Thoracic aorta (tissue), 2 donors: ENCODE measurements at places on chromosomes 12 and 14.

GRCh38 chr12:104407922-104408321 lies 48.8 kb upstream of the CHST11 start:
- DNase-seq = no peak

DNA sequence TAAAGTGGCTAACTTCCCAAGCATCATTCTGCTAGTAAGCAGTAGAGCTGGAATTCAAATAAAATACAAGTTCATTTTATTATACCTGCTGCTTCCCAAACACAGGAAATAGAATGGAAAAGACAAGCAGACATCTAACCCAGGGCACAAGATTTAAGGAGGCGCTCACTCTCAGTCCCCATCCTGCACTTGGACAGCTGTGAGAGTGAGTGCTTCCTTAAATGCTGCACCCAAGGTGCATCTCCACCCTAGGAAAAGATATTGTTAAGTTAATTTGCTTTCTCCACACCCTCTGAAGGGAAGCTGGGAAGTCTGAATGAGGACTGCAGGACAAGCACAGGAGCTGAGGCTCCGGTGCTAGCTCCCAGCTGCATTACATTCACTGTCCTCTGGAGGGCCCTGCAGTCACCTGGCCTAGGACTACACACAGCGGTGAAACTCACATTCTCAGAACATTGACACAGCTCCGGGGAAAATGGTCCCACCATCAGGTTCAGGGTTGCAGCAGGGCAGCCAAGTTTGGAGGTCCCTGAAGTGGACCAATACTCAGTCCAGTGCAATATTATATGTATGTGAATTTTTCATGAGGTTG lies 14.2 kb downstream of the HEBP1 start:
- DNase-seq = no peak

GRCh38 chr12:55908726-55909512 lies 18.8 kb downstream of the PYM1 start:
- no peak for DNase-seq

DNA sequence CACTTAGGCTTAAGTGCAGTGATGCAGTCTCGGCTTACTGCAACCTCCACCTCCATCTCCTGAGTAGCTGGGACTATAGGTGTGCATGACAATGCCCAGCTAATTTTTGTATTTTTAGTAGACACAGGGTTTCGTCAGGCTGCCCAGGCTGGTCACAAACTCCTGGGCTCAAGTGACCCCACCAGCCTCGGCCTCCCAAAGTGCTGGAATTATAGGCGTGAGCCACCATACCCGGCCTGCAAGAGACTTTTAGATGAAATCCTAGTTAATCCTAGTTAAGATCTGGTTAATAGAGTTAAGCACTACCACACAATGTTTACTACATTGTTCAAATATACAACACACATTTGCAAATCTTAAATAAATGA lies 196.5 kb upstream of the AMIGO2 start:
- DNase-seq = no peak

- DNase-seq = no peak
Observed at GRCh38 chr14:103836976-103837725, 10.2 kb downstream of the PPP1R13B start.

DNA sequence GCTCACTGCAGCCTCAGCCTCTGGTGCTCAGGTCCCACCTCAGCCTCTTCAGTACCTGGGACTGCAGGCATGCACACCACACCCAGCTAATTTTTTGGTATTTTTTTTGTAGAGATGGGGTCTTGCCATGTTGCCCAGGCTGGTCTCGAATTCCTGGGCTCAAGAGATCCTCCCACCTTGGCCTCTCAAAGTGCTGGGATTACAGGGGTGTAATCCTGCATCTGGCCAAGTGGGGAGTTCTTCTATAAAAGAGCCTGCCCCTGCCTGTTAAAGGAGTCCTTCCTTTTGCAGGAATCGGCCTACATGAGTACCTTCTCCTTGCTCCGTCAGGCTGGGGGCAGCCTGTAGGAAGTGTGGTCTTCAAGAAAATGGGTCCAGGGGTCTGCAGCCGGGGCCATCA lies 54.1 kb upstream of the RASSF3 start:
- DNase-seq = no peak

DNA sequence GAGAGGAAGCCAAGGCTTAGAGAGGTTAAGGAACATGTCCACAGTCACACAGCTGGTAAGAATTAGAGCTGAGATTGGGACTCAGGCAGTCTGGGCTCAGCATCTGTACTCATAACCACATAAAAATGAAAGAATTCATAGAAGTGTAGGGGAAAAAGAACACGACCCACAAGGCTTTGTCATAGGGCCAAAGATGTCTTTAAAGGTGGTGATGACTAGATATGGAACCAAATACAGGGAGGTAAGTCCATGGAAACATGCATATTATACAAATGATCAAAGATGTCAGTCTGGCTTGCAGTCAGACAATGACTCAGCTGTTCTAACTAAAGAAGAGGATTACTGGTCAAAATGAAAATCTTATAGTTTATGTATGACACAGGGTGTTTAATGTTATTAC lies 7.2 kb upstream of the SSPN start:
- DNase-seq = no peak

DNA sequence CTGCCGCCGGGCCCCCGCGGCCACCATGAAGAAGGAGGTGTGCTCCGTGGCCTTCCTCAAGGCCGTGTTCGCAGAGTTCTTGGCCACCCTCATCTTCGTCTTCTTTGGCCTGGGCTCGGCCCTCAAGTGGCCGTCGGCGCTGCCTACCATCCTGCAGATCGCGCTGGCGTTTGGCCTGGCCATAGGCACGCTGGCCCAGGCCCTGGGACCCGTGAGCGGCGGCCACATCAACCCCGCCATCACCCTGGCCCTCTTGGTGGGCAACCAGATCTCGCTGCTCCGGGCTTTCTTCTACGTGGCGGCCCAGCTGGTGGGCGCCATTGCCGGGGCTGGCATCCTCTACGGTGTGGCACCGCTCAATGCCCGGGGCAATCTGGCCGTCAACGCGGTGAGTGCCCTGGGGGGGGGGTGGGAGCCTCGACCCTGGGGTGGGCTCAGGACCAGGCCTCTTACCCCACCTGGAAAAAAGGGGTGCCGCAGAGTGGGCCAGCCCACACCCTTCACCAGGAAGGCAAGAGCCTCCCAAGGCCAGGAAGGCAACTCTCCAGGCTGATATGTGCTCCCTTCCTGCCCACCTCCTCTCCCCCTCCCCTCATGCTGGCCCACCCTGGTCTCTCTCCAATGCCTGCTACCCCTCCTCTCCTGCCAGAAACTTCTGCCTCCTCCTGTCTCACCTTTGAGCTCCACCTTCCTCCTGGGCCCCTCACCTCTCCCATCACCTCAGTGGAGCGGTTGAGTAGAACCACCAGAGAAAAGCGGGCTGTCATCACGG lies 507 bp downstream of the AQP5 start:
- no peak for DNase-seq

- peak; percentile 71 for DNase-seq
Observed at GRCh38 chr14:104735830-104736642, 12.0 kb downstream of the ADSS1 start.

GRCh38 chr12:112025808-112026375 lies 12.7 kb downstream of the ERP29 start:
- no peak for DNase-seq

DNA sequence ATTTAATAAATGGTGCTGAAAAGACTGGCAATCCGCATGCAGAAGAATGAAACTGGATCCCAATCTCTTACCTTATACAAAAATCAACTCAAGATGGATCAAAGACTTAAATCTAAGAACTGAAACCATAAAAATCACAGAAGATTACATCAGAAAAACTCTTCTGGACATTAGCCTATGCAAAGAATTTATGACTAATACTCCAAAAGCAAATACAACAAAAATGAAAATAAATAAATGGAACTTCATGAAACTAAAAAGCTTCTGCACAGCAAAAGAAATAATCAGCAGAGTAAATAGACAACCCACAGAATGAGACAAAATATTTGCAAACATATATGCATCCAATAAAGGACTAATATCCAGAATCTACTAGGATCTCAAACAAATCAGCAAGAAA lies 14.3 kb upstream of the CLEC1A start:
- no peak for DNase-seq

DNA sequence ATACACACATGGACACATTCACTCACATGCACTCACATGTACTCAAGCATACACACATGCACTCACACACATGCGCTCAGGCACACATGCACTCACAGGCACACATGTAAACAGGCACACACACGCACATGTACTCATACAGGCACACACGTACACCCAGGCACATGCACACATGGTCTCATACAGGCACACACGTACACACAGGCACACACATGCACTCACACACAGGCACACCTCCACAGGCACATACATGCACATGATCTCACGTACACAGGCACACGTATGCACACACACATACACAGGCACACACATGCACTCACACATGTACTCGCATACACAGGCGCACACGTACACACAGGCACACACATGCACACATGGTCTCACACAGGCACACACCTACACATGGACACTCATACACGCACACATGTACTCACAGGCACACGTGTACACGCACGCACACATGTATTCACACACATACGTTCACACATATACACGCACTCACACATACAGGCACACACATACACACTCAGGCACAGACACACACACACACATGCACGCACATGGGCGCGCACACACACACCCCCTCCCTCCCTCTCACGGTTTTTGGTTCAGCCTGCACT lies 138.9 kb downstream of the CACNA1C start:
- no peak for DNase-seq

DNA sequence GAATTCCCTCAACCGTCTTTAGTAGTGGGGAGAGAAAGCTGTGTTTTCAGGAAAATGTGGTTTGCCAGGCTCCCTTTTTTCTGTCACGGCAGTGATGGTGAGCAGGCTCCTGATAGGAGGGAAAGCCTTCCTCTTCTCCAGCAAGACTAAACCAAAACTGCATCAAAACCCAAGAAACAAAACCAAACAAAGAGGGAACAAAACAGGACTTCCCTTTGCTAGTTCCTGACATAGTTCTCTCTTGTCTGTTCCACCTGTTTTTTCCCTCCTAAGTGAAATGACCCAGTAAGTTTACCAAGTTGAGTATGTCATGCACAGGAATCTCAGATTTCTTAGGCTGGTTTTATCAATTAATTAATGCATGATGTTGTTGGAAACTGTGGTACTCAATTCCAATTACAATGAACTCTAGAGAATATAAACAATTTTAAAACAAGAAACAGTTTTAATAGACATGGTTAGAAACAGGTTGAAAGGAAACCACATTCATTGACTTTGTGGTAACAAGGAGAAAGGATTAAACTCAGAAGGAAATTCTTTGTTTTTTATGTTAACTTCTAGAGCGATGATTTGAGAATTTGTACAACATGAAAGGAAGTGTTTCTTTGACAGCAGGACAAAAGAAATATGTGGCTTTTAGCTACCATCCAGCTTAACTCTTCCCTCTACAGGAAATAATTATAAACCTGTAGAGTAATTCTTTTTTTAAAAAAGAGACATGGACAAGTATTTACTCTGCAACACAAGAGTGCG lies 23.0 kb upstream of the CSRP2 start:
- no peak for DNase-seq

DNA sequence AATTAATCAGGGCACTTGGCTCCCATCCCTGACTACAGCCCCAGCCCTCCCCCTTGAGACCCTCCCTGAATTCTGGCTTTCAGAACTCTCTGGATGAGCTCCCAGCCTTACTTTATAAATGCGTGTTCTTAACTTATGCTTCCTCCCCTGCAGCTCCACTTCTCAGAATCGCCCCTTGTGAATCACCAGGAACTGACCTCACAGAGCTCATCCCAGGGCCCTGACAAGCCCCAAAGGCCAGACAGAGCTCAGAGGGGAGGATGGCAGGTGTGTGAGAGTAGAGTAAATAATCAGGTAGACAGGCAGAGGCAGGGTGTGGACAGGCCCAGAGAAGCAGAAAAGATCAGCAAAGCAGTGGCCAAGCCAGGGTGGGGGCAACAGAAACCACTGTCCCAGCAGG lies 68.2 kb upstream of the FOXN3 start:
- DNase-seq = no peak

DNA sequence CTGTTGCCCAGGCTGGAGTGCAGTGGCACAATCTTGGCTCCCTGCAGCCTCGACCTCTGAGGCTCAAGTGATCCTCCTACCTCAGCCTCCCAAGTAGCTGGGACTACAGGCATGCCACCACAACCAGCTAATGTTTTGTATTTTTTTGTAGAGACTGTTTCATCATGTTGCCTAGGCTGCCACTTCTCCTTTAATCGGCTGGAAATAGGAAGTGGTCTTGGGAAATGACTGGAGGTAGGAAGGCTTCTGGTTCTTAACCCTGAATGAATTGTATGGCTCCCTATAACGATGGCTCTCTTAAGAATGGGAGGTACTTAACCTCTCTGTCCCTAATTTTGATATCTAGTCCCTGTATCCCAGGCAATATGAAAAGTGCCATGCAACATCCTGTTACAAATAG lies 113.9 kb upstream of the USP15 start:
- no peak for DNase-seq

- DNase-seq = no peak
Observed at GRCh38 chr12:95978774-95979173, 17.4 kb downstream of the HAL start.

DNA sequence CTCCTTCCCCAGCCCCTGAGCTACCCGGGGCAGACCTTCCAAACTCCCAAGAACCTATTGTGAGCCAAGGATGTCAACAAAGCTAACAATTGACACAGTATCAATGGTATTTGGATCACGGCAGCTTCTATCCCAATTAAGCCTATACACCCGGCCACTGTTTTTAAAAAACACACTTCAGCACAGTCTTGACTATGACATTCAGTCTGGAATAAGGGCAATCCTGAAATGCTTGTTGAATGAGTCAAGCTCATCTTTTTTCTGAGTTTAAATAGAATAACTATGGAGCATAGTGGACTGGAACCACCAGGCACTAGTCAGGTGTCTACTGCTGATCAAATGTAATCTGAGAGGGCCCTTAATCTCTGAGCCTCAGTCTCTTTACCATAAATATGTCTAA lies 5.7 kb downstream of the DENND5B start:
- no peak for DNase-seq

GRCh38 chr12:77493302-77494168 lies 337.2 kb upstream of the NAV3 start:
- no peak for DNase-seq

- DNase-seq = no peak
Observed at GRCh38 chr12:68007033-68007432, 17.8 kb downstream of the IFNG-AS1 start.

GRCh38 chr14:75711105-75711795 lies 50.2 kb downstream of the TTLL5 start:
- no peak for DNase-seq

GRCh38 chr12:5514545-5514944 lies 82.6 kb downstream of the NTF3 start:
- no peak for DNase-seq

- DNase-seq = no peak
Observed at GRCh38 chr14:46368275-46368674, 283.3 kb downstream of the RPL10L start.
